ENCODE measurements at places on chromosomes 2 and 18. TPM values are rescaled to one million over a fixed set of nuclear protein-coding genes. Genes with fewer than 3 reads are reported as not detected.

OTOF gene
- total RNA-seq = not detected

MEP1B gene
- not detected for total RNA-seq

PER2 gene
- 6.8 TPM for total RNA-seq

ATP6V1C2 gene
- total RNA-seq = not detected

OSR1 gene
- 8.1 TPM for total RNA-seq

MRO gene
- not detected for total RNA-seq
